Stimulated activated CD4-positive, alpha-beta T cell treated with anti-CD3 and anti-CD28 coated beads, Interleukin-4, amount 100 ng/mL, for 24 hours (primary cell): ENCODE measurements at places on chromosomes 12 and 14.

DNA sequence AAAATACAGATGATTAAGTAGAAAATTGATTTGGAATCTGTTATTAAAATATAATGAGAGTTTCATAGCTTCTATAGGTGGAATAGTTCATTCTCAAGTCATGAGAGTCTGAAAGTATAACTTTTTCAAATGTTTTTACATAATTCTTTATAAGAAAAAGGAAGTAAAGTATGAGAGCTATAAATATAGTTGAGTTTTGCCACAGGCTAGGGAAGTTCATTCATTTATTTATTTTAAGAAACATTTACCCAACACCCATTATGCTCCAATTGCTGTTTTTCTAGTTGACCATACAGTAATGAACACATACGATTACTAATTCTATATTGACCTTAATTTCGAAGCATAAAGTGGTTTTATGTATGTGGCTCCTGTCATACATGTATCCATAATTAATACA, 24.8 kb downstream of the LRRIQ1 start:
- no peak for DNase-seq

DNA sequence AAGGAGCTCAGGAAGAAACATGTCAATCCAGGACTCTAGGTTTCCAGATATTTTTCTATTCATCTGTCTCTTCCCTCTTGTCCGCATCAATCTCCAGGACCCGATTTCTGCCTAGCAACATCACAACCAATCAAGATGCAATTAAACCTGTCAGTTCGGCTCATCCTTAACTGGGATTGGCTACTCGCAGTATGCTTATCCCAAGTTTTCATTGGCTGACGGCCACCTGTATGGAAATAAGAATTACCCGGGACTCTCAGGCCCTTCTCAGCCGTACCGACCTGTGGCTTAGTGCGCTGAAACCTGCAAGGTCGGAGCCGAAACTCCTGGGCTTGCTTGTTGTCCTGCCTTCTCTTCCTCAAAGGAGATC, 20.4 kb upstream of the ATP5MC2 start:
- DNase-seq, result no peak

DNA sequence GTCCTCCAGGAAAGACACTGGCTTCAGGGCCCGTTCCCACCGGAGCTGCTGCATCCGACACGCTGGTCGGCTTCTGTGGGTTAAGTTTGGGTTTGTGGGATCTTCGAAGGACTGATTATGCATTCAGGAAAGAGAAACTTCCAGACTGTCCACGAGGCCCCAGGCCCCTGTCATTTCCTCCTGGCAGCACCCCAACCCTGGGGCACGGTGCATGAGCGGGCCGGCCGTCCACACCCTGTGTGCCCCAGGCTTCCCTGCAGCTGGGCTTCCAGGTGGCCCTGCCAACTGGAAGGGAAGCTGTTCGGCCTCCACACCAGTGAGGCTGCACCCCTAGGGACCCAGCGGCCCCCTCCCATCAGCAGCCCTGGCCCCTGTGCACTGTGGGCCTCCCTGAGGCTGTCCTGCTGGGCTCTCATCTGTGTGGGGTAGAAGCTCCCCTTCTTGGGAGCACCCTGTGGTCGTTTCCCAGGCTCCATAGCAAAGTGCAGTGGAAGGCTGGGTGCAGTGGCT, 9.3 kb upstream of the FBRSL1 start:
- no peak for DNase-seq

- DNase-seq, result no peak
These were observed 5.4 kb upstream of the TAS2R46 start for GRCh38 chr12:11067514-11067913.

GRCh38 chr12:116201359-116201758, 76.1 kb downstream of the MED13L start:
- DNase-seq, result no peak

GRCh38 chr12:62930546-62931425, 4.2 kb downstream of the PPM1H start:
- no peak for DNase-seq

- no peak for DNase-seq
These were observed 20.4 kb upstream of the FOS start for GRCh38 chr14:75258079-75258802.

DNA sequence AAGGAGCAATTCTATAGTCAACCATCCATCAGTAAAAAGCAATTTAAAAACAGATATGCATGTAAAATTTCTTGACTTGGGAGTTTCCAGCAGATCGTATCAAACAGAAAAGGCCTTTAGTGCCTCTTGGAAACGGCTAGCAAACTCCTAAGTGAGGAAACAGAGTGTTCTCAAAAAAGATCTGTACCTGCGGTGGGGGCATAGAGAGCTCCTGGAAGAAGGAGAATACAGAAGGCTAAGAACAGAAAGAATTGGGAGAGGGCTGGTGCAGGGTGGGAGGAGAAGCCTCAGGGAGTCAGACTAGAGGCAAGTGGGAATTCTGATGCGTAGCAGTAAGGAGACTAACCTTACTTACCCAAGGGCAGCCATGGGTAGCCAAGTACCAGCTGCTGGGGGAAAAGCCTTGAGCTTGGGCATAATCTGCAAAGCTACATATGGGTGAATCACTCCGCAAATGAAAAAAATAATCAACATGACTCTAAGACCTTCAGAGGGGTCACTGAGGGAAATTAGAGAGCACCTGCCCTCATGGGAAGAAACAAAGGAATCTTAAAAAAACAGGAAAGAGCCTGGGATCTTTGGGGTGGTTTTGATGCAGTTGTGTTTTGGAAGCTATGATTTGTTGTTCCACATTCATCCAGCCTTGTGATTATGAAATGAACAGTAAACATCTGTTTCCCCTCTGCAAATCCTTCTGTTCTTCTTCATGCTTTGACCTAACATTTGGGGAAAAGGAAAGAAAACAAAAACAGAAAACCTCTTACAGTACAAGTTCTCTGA, 10.4 kb downstream of the RHOJ start:
- DNase-seq, result no peak

DNA sequence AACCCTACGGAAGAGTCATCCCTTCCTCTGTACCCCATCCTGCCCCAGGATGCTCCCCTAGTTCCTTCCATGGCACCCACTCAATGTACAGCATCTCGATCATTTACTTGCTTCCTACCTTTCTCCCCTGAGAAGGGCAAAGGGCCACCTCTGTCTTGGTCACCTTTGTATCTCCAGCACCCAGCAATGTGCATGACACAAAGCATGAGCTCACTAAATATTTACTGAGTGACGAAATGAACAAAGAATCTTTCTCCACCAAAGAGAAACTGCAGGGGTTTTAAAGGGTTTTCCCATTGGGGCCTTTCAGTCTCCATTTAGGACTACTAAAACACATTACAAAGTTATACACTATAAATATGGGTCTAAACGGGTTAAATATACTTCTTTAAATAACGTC, 30.6 kb downstream of the ATG14 start:
- DNase-seq, result no peak

DNA sequence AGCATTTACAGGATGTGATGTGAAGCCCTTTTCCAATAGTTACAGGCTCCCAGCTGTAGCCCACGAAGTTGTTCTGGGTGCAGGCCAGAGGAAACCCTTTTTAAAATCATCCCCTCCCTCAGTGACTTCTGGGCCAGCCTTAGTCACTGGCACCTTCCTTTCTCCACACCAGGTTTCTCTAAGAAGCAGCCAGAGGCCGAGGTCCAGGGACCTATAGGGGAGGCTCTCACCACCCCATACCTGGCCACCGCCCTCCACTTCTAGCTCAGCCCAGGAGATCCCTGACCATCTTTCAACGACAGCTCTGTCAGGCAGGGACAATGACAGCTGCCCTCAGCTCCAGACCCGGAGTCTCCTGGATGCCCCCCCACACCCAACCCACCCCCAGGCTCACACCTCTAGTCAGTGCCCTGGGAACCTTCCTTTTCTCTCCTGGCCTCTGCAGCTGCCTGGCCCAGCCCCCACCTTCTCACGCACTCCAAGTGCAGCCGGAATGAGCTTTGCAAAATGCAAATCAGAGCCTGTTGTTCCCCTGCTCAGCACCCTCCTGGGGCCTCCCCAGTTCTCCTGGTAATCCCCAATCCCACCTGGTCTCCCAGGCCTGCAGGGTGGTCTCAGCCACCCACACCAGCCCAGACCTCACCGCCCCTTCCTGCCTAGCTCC, 46.7 kb downstream of the TESC start:
- no peak for DNase-seq

DNA sequence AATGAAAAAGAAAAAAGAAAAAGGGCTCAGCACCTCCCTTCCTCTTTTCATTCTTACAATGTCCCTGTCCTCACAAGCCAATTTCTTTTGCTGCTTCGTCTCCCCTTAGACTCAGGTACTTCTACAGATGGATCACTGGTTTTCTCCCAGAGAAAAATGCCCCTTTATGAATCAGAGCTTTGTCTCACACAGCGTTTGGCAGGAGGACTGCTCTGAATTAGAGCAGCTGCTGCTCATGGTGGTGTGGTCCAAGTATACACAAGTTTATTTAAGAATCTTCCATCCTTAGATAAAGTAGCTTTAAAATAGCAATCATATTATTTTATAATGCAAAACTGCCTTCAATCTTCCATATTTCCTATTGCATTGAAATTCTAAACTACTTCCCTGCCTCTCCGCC, 80.3 kb downstream of the SLC8A3 start:
- DNase-seq, result no peak

DNA sequence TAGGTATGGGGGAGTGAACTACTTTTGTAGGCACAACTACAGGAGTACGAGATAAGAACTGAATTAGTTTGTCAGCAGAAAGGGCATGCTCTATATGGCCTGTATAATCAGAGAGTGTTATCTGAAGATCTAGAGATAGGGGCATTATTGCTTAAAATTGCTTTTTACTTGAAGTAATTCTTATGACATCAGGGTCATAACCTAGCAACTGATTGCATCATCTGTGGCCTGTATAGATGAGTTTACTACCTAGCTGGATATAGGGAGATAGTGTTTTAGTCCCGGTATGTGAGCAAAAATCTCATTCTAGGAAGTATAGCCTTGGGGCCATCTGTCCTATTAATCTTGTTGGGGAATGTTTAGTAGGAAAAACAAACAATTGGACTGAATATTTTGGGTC, 142.7 kb downstream of the TMEM117 start:
- no peak for DNase-seq

DNA sequence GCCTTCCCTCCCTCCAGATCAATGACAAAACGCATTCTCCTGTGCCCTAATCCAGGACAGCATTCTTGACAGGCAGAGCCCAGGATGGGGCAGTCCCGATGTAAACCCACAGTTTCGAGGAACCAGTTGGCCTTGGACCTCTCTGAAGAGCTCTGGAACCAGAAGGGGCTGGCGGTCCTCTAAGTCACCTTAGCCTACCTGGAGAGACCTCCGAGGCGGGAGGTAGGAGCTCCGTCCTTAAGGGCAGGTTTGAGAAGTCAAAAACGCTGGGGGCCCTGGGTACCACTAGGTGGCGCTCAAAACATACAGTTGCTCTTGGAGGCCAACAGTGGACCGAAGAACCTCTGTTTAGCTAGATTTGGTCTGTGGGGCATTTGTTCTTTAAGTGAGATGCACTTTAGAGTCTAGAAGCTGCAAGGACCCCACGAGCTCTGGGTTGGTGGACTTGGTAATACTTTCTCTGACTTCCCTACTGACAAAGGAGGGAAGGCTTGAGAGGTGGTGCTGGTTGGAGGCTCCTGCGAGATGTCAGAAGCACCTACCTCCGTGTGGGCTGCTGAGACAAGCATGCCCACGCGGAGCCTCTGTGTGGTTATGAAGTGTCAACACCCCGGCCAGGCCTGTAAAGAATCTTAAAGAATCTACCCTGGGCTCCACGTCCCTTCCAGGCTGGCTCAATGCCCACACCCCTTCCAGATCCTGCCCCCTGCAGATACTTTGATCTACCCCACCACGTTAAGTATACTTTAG, 74.8 kb upstream of the CHST11 start:
- peak; percentile 86 for DNase-seq

- no peak for DNase-seq
These were observed 1.1 kb upstream of the HOXC8 start for GRCh38 chr12:54007538-54008259.

GRCh38 chr12:87127272-87127671, 871.1 kb upstream of the MGAT4C start:
- no peak for DNase-seq

DNA sequence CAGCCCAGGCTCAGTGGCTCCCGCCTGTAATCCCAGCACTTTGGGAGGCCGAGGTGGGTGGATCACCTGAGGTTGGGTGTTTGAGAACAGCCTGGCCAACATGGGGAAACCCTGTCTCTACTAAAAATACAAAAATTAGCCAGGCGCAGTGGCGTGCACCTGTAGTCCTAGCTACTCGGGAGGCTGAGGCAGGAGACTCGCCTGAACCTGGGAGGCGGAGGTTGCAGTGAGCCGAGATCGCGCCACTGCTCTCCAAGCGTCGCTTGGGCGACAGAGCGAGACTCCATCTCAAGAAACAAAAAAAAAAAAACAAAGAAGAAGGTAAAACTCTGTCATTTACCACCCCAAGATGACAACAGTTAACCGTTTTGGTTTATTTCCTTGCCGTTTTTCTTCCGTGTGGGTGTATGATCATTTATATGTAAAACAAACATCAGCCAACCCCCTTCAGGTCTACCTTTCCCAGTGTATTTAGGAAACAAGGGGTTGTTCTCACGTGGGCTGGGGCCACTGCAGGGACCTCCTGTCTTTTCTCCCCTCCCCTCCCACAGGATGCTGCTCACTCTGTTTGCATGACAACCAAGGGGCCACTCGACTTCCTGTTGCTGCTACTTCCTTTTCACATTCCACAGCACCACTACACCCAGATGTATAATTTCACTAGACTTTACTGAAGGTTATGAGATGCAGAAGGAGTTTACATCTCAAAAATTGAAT, 13.6 kb downstream of the TTC9 start:
- DNase-seq, result peak; percentile 76

DNA sequence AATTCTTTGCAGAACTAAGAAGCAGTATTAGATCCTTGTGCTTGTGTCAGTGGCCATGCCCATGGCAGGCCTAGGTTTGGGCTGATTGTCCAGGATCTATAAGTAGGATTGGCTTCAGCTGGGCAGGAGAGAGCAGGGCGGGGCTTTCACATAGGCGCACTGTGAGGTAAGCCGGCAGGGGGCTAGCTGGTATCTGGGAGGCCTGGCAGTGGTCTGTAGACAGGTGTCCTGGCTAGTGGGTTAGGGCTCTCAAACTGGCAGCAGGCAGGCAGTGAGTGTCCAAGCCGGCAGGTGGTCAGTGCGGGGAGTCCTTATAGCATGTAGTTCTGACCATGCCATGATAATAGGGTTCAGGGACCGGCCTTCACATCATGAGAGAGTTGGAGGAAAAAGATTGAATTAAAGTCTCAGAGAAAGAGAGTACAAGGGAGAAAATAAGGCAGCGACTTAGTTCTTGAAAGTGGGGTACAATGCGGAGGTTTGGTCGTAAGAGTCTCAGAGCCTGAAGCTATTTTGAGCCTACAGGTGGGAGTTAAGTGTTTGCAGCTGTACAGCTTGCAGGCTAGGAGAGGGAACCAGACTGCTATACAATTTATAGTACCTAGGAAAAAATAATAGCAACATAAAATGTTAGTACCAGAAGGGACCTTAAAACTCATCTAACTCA, 137.4 kb downstream of the TPH2 start:
- DNase-seq, result no peak

GRCh38 chr12:109879351-109880042, 844 bp downstream of the GLTP start:
- peak; percentile 4 for DNase-seq
